NCI-H1105 treated with DMSO at 0.1 percent for 48 hours (cell line): ENCODE measurements at places on chromosomes 4 and X.

DNA sequence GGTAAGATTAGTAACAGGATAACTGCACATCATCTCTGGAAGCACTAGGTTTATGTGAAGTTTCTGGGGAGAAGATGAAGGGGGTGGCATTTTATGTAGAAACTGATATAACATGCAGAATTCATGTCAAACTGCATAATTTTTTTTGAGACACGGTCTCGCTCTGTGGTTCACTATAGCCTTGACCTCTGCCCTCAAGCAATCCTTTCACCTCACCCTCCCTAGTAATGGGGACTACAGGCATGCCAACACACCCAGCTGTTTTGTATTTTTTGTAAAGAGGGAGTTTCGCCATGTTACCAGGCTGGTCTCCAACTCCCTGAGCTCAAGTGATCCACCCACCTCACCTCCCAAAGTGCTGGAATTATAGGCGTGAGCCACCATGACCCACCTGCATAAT is 11.5 kb downstream of the ABRAXAS1 start:
- no peak for DNase-seq

DNA sequence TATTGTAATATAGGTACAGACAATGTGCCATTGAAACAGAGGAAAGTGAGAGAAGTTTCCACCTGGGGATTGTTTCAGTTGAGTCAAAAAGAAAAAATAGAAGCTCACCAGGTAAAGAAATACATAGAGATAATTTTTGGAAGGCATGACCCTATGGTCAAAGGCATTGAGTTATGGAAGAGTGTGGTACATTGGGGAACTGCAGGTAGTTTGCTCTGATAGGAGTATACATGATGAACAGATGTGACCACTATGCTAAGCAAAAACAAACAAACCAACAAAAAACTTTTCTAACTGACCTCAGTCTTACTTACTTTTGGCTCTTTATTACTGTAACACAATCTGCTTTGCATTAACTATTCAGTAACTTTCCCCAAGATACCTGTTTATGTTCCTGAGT is 85.9 kb downstream of the UGT8 start:
- no peak for DNase-seq

DNA sequence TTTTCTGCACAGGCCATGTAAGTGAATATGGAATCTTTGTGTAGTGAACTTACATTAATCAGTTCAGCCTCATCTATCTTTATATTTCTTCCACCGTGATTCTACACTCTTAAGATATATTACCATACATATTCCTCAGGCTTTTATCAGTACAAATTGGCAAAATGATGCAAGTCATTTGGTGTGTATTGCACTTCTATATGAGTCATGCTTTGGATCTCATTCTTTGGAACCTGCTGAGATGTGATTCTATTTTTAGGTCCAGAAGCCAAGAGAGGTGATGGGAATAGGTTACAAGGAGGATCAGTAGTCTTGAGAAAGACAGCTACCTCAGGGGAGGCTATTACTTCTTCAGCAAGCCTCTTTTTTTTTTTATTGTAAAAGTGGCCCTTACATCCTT is 204.4 kb downstream of the ZNF330 start:
- DNase-seq, result no peak

DNA sequence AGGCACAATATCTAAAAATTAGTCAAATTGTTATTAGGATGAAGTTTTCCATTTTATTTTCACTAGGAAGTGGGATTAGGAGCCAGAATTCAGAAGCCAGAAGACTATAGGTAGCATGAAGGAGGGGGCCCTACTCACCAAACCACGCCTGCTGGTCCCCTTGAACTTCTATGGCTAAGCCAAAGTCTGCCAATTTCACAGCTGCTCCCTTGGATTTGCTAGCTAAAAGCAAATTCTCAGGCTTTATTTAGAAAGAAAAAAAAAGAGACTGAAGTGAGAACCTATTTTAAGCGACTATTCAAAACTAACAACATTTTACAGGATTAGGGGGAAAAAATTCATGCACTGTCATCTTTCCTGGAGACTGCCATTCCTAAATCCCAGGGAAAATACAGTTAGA is 224.3 kb downstream of the CAMK2D start:
- no peak for DNase-seq

GRCh38 chr4:158949099-158949498 is 153.8 kb upstream of the RAPGEF2 start:
- no peak for DNase-seq

DNA sequence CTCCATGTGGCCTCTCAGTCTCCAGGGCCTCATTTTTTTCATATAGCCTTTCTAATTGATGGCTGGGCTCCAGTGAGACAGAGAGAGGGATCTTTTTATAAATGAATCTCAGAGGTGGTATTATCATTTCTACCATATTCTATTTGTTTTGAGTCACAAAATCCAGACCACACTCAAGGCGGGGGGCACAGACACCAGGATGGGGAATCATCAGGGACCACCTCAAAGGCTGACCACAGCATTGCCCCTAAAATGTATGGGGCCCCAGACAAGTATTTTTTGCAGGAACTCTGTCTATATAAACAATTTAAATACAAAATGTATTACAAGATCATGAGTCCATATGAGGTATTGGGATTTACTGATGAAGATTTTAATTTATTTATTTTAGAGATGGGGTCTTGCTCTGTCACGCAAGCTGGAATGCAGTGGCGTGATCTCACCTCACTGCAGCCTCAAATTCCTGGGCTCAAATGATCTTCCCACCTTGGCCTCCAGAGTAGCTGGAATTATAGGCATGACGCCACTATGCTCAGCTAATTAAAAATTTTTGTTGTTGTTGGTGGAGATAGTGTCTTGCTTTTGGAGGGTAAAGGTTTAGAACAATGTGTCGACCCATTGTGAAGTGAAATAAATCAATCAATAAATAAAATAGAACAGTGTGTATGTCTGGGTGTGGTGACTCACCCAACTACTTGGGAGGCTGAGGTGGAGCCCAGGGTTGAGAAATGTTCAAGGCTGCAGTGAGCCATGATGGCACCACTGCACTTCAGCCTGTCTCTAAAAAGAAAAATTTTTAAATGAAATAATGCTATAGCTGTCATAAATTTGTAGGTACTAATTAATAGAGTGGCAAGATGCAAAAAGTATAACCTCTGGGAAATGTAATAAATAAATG is 29.4 kb downstream of the WDR13 start:
- no peak for DNase-seq

GRCh38 chr4:99293357-99293756 is 2.6 kb upstream of the ADH1A start:
- DNase-seq, result no peak

GRCh38 chr4:86554646-86555045 is 39.5 kb upstream of the PTPN13 start:
- no peak for DNase-seq

DNA sequence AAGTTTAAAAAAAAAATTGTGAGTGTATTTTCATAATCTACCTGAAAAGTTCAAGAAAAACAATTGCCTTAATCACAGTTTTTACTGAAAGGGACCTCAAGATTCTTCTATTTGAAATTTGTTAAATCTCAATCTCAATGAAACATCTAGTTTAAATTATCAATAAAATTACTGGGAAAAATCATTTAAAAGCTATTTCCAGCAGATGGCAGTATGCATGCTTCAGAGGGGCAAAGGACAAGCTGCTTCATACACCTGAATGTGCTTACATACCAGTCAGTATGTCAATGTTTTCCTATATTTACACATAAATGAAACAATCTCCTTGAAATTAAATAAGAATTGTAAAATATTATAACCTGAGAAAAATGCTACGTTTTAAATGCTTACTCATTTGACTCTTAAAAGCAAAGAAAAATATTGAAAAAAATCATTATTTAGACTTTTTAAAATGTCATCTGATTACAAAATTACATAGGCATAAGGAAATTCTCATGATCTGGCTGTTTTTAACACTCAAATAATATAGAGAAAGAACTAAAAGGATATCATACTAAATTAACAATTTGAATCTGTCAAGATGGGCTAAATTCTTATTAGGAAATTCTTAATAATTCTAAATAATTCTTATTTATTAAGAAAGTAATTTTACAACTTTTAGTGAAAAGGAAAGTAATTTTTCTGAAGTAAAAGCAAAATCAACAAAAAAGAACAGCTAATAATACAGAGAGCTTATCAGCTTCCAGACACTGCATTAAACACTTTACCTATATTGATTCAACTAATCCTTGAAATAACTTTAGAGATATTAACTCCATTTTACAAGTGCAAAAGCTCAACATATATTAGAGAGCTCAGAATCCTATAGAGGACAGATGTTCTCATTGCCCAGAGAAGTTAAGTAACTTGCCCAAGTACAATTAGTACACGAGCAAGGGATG is 242.1 kb downstream of the ADAMTS3 start:
- peak; percentile 24 for DNase-seq

- no peak for DNase-seq
Observed at GRCh38 chrX:127038065-127038464, 218.5 kb downstream of the PRR32 start.

DNA sequence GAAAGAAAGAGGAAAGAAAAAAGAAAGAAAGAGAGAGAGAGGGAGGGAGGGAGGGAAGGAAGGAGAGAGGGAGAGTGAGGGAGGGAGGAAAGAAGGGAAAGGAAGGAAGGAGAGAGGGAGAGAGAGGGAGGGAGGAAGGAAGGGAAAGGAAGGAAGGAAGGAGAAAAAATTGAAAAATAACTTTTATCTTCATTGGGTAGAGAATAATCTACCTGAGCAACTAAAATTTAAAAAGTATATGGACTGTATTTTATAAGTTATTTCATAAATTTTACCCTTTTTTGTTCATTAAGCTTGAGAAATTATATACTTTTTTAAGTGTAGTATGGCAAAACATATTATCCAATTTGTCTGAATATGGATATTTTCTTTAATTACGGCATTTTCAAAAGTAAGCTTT is 32.0 kb downstream of the ARSJ start:
- no peak for DNase-seq

GRCh38 chr4:114027596-114027995 is 48.1 kb upstream of the ARSJ start:
- no peak for DNase-seq

GRCh38 chrX:111444881-111445280 is 32.9 kb upstream of the DCX start:
- no peak for DNase-seq

- DNase-seq, result no peak
Observed at GRCh38 chr4:73541251-73541650, 59.7 kb downstream of the AFM start.

- no peak for DNase-seq
Observed at GRCh38 chrX:93229036-93229435, 444.3 kb downstream of the NAP1L3 start.

GRCh38 chr4:98794565-98795205 is 134.2 kb downstream of the EIF4E start:
- no peak for DNase-seq

- peak; percentile 37 for DNase-seq
Observed at GRCh38 chr4:133148690-133149363, at the start of gene PCDH10. Gene PCDH10, plus strand, starts transcription at chr4:133149294. Its CDS starts 847 bp downstream, at chr4:133150141.

GRCh38 chrX:9241427-9241826 is 207.5 kb upstream of the FAM9B start:
- no peak for DNase-seq

GRCh38 chr4:169079942-169080827 is 70.1 kb upstream of the CBR4 start:
- no peak for DNase-seq

DNA sequence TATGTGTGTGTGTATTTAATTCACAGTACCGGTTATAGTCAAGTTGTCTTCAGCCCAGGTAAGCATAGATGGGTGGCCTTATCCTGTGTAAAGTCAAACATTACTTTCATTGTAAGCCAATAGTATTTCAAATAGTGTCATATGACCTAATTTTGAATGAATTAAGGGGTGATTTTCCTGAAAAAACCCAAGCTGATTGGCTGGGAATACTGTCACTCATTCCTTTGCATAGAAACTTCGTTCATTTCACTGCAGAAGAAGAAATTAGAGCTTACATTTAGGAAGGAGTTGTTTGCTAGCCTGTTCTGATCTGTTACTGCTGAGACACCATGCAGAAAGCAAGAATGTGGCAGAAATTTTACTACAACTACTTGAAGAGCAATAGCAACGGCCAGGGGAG is 45.4 kb downstream of the SMARCAD1 start:
- no peak for DNase-seq

GRCh38 chrX:40153345-40154249 is 55.8 kb upstream of the BCOR start:
- DNase-seq, result no peak

DNA sequence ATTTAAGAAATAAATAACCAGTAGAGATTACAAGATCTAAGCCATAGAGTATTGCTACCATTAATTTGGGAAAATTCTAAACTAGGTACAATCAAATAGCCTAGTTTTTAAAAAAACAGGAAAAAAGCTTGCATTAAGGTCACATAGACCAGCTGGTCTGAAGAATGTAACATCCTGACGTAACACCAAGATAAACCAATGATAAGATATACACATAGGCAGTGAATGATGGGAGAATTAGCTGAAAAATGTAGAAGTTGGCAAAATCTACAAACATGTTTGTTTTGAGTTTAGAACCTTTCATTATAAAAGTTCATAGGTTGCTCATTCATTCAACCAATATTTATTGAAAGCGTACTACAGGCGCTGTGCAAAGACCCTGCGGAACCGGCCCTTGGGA is 120.0 kb downstream of the SH3RF1 start:
- DNase-seq, result no peak

DNA sequence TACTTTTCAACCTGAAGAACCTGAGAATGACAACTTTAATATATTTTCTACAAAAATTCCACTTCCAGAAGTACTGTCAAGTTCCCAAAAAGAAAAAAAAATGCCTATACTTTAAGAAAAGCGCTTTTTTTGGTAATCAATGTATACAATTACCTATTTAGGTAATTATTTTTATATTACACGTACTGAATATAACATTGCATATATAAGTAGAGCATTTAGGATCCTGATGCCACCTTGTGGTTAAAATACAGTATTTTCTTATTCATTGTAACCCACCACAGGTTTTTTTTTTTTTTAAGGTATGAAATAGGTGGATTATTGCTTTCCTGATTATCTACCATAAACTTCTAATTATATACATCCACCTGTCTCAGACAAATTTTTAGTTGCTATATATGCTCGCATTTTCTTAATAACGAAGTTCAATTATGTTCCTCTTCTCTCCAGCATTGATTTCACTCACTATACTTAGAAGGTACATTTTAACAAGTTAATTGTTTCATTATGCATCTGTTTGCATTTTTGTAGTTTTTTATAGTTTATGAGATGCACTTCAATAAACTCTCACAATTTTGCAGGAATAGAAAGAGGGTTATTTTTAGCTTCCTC is 5.2 kb downstream of the MAP9 start:
- peak; percentile 29 for DNase-seq

- DNase-seq, result no peak
Observed at GRCh38 chrX:22366166-22366702, 93.5 kb downstream of the CBLL2 start.

GRCh38 chr4:139522457-139522856 is 33.6 kb downstream of the SETD7 start:
- peak; percentile 1 for DNase-seq

- DNase-seq, result no peak
Observed at GRCh38 chr4:147461161-147461560, 19.7 kb upstream of the EDNRA start.

DNA sequence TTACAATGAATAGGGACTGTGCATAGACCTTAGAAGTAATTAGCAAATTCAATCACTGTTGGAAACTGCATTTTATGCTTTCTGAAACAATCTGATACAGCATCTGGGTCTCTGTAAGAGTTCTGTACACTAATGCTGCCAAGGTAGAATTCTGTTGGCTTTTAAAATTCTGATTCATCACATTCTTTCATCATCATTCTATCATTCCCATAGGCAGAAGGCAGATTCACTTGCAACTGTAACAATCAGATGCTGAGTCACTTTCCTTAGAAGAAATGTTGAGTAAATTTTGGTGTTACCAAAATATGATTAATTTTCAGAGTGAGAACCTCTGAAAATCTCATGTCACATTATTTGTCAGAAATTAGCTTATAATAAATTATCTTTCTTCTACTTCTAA is 267.2 kb downstream of the MAPK10 start:
- no peak for DNase-seq
